ENCODE measurements at places on chromosomes 4 and X.

- DNase-seq: peak; percentile 37
These were observed 37.2 kb upstream of the FAM9C start for GRCh38 chrX:13081395-13082205.

DNA sequence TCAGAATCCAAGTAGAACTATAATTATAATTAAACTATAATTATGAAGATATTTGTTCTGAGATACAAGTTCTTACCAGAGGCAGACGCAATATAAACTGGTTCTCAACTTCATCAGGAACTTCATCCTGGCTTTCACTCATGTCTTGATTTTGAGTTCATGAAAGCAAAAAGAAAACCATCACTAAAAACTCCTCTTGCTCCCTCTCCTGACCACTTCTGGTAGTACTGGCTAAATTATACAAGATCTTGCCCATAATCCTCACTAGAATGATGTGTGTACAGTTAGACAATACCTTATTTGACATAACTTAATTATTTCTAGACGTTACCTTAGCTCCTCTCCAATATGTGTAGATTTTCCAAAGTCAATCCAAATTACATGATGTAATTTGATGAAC is 3.7 kb downstream of the TAF7L start:
- DNase-seq: no peak

DNA sequence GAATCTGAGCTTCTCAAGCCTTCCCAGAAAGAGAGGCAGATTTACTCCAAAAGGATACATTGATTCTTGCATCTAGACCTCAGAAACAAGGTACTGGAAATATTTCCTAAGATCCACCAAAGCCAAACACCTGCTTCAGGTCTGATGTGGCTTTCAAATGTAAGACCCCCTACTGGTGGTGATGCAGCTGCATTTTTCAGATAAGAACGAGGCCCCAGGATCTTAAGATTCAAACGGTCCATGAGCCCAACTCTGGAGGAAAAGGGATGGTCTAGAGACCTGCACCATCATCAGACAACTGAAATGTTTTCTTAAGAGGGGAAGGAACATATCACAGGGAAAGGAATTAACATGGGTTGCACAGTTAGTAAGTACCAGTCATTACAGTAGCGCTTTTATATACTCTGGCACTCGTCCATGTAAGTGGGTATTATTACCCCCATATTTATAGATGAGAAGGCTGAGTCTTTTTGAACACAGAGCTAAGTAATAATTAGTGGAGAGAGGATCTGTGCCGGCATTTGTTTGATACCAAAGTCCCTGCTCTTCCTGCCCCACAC is 73.7 kb downstream of the LEF1 start:
- DNase-seq: no peak

- peak; percentile 46 for DNase-seq
These were observed 78.5 kb downstream of the MID1IP1 start for GRCh38 chrX:38879631-38880220.

- DNase-seq: no peak
These were observed 36.8 kb downstream of the GPRIN3 start for GRCh38 chr4:89270792-89271191.

GRCh38 chrX:77740376-77740905 is 45.6 kb downstream of the ATRX start:
- DNase-seq: no peak

- peak; percentile 39 for DNase-seq
These were observed 384.4 kb downstream of the RAPGEF2 start for GRCh38 chr4:159487284-159487747.

DNA sequence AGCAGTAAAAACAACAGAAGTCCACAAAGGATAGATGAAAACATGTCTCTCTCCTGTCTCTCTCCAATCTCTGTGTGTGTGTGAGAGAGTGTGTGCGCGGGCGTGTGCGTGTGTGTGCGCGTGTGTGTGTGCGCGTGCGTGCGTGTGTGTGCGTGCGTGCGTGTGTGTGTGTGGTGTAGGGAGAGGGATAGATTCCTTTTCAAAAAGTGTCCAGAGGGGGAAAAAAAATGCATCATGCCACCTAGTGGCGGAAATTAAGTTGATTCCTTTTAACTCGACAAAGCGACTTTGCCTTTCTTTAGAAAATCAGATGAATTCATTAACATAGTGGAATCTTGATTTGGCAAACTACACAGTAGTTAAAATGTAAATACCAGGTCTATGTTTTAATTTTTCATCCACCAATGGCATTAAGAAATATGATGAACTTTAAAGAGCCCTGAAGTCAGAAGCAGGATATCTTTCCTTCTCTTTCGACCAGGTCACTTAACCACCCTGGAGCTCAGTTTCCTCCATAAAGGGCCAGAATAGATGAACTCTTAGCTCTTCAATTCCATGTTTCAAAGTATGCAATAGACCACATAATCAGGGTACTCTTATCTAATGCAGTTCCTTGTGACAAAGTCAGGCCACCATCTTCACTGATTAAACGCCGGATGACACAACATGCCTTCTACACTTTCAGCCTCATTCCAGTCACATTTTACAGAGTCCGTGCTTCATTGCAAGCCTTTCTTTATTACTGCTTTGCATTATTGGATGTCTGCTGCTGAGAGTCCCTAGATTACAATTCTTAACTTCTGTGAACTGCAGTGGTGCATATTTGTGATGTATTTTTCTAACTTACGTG is 162.8 kb downstream of the FBXO8 start:
- peak; percentile 28 for DNase-seq

DNA sequence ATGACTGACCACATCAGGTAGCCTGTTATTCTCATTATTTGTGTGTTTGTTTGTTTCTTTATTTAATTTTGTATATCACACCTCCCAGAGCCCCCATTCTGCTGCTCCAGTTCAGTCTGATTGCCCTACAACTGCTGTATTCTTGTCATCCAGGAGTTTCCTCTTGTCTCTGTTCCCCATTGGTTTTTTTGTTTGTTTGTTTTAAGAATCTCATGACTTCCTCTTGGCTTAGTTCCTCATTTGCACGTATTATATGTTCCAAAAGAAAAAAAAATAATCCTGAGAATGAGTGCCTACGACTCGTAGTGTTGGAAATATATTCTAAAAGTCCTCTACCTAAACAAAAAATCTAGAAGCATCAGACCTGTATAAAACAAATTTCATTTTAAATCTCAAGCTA is 142.3 kb upstream of the SLIT2 start:
- no peak for DNase-seq

GRCh38 chr4:145730026-145730425 is 50.1 kb downstream of the C4orf51 start:
- no peak for DNase-seq

GRCh38 chr4:44916411-44916810 is 190.1 kb upstream of the GNPDA2 start:
- DNase-seq: no peak

DNA sequence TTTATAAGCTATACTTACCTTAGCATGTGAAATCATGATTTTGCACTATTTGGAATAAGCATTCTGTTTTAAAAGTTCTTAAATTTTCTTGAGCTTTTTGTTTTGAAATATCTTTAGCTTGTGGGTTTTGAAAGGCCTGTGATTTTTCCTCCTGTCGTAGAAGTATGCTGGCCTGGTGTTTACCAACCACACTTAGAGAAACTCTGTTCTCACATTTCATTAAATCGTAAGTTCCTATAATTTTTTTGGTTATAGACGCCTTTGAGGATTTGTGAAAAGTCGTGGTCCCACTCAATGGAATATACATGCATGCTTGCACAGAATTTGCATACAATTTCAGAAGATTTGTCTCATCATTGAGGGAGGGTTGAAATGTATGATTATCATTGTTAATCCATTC is 63.6 kb downstream of the PDLIM5 start:
- DNase-seq: no peak

GRCh38 chrX:148691456-148691855 is 191.0 kb downstream of the AFF2 start:
- DNase-seq: no peak

GRCh38 chr4:8882239-8882638 is 10.6 kb upstream of the HMX1 start:
- DNase-seq: no peak

DNA sequence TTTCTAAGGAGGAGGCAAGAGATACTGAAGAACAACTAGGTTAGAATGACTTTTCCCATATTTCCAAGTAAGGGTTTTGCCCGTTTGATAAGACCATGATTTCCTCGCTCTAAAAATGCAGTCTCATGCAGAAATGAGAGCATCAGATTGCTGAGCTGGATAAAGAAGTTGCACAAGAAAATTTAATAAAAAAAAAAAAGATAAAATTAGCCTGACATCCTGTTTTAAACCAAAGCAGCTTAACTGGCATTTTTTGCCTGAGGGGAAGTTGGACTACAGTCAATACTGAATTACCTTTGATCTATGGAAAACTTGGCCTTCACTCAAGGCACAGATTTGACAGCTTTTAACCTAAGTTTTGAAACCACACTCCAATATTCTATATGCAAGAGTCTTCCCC is 208.4 kb downstream of the GASK1B start:
- DNase-seq: no peak

DNA sequence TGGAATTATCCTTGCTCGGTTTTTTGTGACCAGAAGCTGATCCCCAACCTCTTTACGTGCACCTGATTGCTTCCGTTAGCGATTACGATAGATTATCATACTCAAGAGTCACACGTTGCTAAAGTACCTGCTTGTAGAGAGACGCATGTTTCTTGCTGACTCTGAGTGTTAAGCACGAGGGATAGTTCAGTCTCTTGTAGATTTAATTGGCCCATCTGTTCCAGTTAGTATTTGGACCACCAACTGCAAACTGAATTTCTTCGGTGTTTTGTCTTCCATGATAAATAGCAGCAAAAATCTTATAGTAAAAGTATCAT is 516 bp upstream of the COX18 start:
- no peak for DNase-seq

- DNase-seq: no peak
These were observed 1347.1 kb upstream of the PABPC4L start for GRCh38 chr4:135548711-135549110.
